ENCODE measurements at places on chromosomes 13 and 19.

DNA sequence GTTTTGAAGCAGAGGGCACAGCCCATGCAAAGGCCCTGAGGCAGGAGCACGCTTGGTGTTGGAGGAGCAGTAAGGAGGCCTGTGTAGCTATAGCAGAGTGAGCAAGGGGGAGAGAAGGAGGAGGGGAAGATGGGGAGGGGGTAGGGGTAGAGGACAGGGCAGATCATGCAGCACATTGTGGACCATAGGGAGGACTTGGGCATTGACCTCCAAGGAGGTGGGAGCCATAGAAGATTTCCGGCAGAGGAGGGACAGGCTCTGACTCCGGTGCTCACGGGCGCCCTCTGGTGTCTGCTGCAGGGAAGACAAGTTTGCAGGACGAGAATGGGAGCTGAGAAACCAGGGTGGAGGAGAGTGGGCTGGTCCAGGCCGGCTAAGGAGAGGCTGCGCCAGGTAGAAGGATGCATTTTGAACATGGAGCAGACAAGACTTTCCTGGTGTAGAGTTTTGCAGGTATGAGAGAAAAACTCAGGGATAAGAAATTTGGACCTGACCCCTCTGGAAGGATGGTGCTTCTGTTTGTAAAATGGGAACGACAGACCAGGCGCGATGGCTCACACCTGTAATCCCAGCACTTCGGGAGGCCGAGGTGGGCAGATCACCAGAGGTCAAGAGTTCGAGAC is 13.7 kb upstream of the CREB3L3 start:
- DNase-seq, result peak; percentile 68

- DNase-seq, result peak; percentile 86
Measured at GRCh38 chr19:6753178-6754031, 13.8 kb downstream of the SH2D3A start.

DNA sequence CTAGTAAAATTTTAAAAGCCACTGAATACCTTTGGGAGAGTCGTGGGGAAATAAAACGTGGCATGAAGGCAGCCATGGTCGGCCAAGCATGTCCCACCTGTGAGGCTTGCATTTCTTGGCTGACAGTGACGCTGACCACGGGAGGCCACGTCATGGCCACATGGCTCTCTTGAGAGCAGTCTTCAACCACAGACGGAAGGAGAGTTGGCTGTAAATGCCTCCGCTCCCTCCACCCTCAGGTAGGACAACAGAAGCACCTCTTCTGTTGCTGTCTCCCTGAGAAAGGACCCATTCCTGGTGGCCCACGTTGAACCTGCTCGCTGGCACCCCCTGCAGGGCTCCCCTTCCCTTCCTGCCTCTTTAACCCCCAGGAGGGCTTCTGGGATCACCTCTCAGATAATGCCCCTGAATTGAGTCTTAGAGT is 10.6 kb upstream of the LRRC25 start:
- DNase-seq, result no peak

DNA sequence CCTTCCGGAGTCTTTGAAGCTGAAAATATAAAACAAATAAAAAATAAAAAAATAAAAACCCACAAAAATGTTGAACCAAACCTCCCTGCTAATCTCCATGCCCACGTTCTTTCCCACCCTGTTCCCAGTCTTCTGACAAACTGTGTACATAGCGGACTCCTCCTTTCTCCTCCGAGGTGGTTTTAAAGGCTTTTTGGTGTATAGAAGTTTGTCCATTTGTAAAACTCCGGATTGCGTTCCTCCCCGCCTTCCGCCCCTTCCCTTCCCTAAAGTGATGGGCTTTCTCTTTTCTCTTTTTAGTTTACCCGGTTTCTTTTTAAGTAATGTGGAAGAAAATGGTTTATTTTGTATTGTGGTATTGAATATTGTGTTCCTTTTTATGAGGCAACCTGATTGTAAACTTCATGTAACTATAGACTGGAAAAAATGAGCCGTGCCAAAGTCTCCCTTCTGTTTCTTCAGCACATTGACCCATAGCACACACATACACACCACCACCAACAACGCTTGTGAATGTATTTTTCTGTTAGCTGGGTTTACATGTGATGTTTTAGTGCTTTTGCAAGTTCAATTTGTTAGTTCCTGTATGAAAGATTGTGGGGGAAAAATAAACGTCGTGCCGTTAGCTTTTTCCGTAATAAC is 4.4 kb downstream of the ZIC2 start:
- DNase-seq, result no peak

DNA sequence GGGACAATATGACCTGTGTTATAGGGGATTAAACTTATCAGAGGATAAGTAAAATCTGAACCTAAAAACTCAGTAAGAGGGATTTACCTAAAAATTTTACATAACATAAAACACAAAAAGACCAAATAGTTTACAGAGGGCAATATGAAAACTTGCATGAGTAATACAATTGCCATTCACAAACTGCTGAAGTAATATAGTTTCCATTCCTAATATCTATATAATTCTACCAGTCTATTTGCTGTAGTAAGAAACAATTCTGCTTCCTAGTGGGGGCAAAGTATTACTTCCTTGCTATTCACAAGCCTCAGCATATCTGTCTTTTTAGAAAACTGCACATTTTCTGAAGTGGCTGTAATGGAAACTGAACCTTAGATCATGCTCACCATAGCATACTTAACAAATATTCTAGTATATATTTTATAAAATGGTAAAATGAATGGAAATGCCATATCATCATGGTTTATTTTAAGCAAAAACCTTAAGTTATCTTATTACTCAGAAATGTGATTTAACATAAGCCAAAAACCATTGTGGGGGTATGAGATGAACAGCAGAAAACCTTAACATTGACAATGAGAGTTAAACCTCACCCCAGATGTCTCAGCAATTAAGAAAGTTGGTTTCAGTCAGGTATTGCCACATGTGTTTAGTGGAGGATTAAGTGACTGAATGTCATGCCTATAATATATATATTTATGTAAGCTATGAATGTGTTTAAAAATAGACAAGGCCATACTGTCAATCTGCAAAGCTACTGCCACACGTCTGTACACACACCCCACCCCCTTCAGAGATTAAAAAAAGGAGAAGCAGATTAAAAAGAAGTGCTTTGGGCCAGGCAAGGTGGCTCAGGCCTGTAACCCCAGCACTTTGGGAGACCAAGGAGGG is 136.8 kb downstream of the MIPEP start:
- no peak for DNase-seq

GRCh38 chr19:55248704-55249103 is 10.1 kb downstream of the PPP6R1 start:
- DNase-seq, result no peak

DNA sequence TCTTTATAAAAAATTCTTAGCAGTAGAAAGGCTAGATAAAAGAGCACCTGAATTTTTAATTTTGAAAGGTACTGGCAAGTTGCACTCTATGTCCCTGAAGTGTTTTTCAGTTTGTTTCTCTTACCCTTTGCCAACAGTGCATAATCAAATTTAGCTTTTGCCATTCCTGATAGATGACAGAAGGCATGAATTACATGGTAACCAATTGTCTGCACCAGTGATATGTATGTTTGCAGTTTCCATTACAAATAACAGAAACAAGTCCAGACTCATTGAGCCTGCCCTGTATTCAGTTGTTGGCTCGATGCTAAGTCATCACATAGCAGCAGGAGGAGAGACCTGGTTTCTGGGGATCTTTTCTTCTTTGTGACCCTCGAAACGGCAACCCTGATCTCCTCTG is 309.8 kb downstream of the DNAJC15 start:
- no peak for DNase-seq

DNA sequence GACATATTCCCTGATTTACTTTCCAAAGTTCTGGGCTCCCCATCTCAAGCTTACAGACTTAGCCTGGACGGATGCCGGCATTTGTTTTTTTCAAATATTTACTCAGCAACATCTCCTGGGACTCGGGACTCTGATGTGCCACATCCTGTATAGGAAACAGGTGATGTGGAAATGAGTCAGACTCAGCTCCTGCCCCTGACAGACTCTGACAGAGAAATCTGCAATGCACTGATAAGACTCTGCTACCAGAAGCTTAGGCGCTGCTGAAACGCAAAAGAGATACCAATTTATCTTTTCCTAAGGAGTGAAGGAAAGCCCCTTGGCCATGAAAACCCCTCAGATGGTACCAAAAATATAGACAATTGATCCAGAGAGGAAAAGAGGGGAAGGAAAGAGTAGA is 16.2 kb downstream of the LAIR2 start:
- no peak for DNase-seq

DNA sequence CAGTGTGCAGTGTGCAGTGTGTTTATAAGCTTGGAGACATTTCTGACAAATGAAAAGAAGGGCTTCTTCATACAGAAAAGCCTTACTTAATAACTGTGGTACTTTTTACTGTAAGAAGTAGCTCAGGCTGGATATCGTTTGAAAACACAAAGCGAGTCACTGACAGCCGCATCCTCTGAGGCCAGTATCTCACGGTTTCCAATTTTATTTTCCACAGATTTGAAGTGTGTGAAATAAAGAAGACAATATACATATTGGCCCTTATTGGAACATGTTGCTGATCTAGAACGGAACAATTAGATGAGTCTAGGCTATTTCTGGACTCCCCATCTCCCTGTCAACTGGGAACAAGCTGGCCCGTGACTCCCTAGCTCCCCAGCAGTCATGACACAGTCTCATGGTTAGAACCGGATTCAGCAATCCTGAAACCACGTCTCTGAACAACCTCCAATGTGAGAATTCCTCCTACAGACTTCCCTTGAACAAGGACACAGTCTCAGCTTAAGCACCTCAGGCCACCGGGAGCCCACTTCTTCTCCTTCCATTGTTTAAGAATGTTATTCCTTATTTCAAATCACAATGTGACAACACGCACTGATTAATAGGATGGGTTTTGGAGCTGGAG is 484.5 kb downstream of the COG6 start:
- DNase-seq, result no peak

GRCh38 chr13:80274643-80275042 is 66.3 kb downstream of the SPRY2 start:
- no peak for DNase-seq

- DNase-seq, result no peak
Measured at GRCh38 chr19:48968179-48968661, 3.1 kb downstream of the FTL start.

DNA sequence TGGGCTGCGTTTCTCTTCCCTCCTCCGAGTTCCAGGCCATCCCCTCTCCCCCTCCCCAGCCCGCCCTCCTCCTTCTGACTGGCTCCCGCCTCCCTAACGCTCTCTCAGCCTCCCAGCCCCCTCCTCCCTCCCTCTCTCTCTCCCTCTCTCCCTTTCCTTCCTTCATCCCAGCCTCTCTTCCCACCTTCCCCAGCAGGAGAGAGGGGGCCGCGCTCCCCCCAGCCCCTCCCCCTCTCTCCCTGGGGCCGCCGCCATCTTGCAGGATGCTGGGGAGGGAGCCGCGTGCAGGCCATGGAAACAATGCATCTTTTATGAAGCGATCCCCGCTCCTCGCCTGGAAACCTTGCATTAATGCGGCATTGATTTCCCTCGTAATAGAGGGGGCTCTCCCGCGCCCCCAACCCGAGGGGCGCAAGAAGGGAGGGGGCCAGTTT is 42.6 kb upstream of the ADGRL1 start:
- no peak for DNase-seq

GRCh38 chr19:35357867-35358573 is at the start of gene FFAR3:
Gene FFAR3 (plus strand): TSS chr19:35358460. CDS start chr19:35358891, 431 bp downstream.
- no peak for DNase-seq

- DNase-seq, result no peak
Measured at GRCh38 chr13:49838989-49839388, 46.5 kb upstream of the KPNA3 start.

DNA sequence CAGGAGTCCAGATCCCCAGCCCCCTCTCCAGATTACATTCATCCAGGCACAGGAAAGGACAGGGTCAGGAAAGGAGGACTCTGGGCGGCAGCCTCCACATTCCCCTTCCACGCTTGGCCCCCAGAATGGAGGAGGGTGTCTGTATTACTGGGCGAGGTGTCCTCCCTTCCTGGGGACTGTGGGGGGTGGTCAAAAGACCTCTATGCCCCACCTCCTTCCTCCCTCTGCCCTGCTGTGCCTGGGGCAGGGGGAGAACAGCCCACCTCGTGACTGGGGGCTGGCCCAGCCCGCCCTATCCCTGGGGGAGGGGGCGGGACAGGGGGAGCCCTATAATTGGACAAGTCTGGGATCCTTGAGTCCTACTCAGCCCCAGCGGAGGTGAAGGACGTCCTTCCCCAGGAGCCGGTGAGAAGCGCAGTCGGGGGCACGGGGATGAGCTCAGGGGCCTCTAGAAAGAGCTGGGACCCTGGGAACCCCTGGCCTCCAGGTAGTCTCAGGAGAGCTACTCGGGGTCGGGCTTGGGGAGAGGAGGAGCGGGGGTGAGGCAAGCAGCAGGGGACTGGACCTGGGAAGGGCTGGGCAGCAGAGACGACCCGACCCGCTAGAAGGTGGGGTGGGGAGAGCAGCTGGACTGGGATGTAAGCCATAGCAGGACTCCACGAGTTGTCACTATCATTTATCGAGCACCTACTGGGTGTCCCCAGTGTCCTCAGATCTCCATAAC is at the start of gene APOE:
Gene APOE (plus strand): TSS at position 360 of the 724 bp plus-strand sequence. CDS start 829 bp downstream, outside the sequence.
- DNase-seq, result no peak

- no peak for DNase-seq
Measured at GRCh38 chr13:43389573-43389972, 366.2 kb downstream of the DNAJC15 start.

DNA sequence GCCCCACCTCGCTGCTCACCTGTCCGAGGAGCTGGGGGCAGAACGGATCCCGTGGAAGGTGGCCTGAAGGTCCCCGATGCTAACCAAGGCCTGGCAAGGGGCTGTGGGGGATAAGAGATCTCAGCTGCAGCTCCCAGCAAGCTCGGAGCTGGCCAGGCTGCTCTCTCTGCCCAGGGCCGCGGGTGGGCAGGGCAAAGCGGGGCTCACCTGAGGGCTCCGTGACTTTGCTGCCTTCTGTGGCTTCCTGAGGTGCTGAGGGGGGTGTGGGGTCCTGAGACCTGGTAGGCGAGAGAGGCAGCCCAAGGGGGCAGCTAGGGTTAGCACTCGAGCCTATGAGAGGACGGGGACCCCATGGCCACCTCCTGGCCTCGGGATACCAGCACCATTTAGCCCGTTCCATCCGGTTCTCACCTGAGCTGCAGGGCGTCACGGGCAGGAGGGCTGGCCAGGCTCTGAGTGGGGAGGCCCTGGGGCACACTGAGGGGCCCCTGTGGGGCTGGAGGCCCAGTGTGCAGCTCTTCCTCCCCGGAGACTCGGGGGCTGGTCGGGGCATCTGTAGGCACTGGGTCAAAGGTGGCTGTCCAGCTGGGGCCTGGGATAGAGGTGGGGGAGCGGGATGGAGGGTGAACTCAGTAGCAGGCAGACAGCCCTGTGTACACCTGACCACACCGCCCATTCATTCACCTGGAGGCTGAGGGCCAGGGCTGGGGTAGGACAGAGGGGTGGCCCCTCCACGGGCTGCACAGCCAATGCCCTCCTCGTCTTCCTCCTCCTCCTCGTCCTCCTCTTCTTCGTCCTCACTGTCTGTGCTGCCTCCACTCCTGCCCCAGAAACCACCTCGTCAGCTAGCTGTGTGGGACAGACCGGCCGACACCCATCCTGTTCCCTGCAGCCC is 3.1 kb upstream of the TMEM86B start:
- DNase-seq, result no peak

GRCh38 chr13:38849315-38849714 is 141.3 kb downstream of the STOML3 start:
- DNase-seq, result no peak

GRCh38 chr13:101614491-101614890 is 162.0 kb downstream of the ITGBL1 start:
- no peak for DNase-seq

GRCh38 chr19:15452111-15453047 is 2.6 kb upstream of the WIZ start:
- DNase-seq, result no peak
